ENCODE measurements at places on chromosomes 3 and 15.

DNA sequence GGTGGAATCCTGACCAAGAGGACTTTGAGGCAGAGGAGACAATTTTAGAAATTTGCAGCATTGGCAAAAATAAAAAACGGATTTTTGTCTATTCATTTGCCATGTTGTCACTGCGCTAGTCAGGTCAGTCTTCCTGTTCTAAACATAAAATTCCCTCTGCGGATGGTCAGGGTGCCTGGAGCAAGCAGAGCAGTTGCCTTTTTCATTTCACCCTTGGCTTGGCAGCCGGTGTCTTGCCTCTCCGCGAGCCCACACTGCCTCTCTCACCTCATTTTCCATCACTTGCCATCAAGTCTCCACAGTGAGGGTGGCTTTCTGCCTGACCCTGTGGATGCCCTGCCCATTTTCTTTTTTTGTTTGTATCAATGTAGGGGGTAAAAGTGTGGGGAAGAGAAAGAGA lies 396.1 kb downstream of the LRTM1 start:
- no peak for DNase-seq

- DNase-seq, result no peak
Observed at GRCh38 chr15:67828969-67829646, 3.8 kb downstream of the SKOR1 start.

DNA sequence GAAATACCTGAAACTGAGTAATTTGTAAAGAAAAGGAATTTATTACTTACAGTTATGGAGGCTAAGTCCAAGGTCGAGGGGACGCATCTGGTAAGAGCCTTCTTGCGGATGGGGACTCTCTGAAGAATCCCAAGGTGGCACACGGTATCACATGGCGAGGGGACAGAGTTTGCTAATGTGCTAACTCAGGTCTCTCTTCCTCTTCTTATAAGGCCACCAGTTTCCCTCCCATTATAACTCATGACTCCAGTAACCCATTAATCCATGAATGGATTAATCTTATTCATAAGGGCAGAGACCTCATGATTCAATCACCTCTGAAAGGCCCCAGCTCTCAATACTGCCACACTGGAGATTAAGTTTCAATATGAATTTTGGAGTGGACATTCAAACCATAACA lies 15.7 kb downstream of the ZBED2 start:
- no peak for DNase-seq

GRCh38 chr15:31156226-31156625 lies 54.7 kb upstream of the TRPM1 start:
- no peak for DNase-seq

- no peak for DNase-seq
Observed at GRCh38 chr3:45911511-45912226, 25.3 kb downstream of the CCR9 start.

- DNase-seq, result no peak
Observed at GRCh38 chr15:41928637-41929620, 35.1 kb upstream of the SPTBN5 start.

DNA sequence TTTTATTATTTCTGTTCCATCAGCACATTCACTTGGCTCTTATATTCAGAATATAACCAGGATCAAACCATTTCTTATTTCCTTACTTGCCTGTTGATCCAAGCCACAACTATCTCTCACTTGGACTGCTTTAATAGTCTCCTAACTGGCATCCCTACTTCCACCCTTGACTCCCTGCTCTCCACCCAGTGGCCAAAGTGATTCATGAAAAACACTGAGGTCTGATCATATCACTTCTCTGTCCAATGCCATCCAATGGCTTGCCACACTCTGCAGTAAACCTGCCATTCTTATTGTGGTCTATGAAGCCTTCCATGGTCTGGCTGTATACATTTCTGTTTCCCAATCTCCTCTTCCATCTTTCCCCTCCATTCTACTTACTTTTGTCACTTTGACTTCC lies 576.1 kb downstream of the PDCD6IP start:
- no peak for DNase-seq

GRCh38 chr3:43071313-43071893 lies 34.5 kb downstream of the POMGNT2 start:
- no peak for DNase-seq

DNA sequence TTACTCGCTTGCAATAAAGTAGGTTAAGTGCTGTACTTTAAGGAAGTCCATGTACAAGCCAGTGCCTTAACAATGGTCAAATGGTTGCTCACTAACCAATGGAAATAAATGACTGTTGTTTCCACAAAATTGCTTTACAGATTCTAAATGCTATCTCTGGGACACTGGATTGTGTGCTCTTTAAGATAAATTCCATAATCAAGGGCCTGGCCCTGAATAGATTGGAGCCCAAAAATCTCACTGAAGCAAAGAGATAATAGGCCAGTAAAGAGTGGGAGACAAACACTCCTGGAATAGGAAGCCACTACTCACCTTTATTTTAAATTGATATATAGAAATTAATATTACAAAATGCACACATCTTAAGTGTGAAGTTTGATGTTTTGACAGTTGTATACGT lies 62.4 kb upstream of the GOLGA6B start:
- no peak for DNase-seq

DNA sequence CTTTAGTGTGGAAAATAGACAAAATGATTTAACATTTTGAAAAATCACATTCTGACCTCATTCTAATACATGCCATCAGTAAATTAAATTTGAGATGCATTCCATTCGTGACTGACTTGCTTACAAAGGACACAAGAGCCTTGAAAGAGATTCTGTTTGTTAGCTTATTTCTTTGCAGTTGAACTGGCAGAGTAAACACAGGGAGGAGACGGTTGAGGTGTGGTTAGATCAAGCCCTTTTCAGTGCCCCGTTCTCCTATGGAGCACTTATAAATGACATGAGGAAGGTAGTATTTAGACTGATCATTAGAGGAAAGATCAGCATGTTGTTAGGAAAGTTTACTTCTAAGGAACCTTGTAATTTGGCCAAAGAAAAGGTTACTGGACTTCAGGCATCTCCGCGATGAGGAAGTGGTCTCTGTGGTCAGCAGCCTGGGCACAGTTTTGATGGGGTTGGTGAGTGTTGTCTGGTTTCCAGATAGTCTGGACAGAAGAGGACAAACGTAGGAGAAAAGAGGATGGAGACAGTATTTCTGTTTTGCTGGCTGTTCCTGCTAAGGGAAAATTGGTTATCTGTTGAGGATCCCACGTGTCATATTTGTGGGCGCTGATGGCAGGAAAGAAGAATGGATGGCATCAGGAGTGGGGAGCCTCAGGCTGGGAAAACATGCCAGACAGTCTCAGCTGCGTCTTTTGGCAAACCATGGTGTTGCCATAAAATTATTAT lies 328.9 kb upstream of the TBL1XR1 start:
- DNase-seq, result no peak

- no peak for DNase-seq
Observed at GRCh38 chr3:150259526-150260397, 148.3 kb upstream of the TSC22D2 start.

- no peak for DNase-seq
Observed at GRCh38 chr3:67524046-67524445, 130.4 kb downstream of the SUCLG2 start.

DNA sequence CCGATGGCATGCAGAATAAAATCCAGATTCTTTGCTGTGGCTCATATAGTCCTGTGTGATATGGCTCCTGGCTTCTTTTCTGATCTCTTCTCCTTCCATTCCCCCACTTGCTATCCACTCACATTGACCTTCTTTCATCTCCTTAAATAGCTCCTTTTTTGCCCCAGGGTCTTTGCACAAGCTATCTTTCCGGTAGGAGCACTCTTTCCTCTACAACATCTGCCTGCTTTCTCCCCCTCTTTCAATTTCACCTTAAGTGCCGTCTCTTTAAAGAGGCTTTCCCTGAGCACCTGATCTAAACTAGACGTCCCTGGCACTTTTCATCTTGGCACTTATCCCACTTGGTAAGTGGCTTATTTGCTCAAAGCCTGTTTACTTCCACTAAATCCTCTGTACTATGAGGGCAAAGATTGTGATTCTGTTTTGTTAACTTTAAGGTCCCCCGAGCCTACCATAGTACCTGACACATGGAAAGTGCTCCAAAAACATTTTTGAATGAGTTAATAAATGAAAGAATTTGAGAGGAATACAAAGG lies 323.3 kb upstream of the TLE3 start:
- DNase-seq, result no peak

DNA sequence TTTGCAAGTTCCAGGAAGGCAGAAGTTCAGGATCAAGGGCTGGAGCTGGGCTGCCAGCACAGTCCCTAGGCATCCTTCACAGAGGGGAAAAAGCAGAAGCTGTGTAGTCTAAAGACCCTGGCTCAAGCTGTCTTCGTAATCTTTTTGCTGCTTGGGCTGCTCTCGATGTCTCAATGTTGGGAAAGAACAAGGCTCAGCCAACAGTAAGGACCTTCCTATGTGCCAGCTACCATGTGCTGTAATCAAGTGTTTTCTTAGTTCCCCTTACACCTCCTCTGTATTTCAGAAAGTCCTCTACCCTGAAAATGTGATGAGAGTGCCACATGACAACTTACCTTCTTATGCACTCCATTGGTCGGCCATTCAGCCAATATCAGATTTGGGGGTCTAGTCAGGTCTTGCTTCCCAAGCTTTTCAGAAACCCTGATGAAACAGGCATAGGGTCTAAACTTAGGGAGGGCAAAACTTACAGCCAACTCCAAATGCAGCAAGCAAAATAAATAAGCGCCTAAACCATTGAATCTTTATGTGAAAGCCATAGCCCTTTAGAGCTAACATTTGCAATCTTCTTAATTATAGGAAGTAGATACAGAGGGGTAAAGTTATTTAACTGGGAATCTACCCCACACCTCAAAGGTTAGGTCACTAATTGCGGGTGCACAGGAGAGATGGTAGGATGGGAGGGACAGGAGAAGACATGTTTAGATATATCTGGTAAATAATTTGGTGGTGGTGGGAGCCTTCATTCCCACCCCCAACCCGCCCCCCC lies 1.2 kb upstream of the EDEM1 start:
- DNase-seq, result no peak

DNA sequence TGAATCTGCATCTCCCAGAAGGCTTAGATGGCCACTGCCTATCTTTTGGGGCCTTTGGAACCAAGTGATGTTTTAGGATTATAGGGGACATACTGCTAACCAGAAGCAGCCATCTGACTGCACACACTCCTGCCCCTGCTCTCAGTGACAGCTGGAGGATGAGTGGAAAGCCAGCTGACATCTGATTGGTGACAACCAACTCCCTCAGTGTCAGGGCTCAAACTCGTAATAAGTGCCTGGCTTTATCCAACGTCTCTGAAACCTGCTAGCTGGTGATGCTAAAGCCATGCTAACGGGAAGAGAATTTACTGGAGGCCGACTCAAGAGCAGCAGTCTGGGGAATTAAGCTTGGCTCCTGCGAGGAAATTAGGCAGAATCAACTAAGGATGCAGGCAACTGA lies 35.1 kb downstream of the KY start:
- DNase-seq, result no peak

GRCh38 chr3:13536832-13537231 lies 12.1 kb upstream of the FBLN2 start:
- no peak for DNase-seq

DNA sequence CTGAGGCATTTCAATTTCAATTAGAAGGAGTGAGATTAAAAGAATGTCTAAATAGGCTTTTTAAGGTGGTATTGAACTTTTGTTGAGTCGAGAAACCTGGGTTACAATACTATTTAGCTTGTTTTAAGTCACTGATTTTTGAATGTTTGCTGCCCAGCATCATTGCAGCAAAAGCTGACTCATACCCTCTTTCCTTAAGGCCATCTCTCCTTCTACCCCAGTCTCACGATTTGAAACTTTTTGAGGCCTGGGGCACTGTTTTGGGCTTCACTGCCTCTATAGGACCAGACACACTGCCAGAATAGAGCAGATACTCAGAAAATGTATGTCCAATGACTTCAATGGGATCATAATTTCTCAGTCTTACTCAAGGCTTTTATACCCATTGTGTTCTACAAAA lies 319.6 kb upstream of the TGFBR2 start:
- DNase-seq, result no peak

All from activated gamma-delta T cell treated with anti-CD3 and anti-CD28 coated beads, Interleukin-2, amount 50 U/mL, for 16 hours (primary cell).